Smooth muscle cell of the coronary artery (primary cell): ENCODE measurements at places on chromosomes 12 and 14. TPM values are rescaled to one million over a fixed set of nuclear protein-coding genes. Genes with fewer than 3 reads are reported as not detected.

Gene SMIM41
- total RNA-seq = 0.12 and 0.15 TPM in 2 replicates

Gene SLCO1B1
- total RNA-seq = not detected in 2 replicates

Gene DNAI7
- total RNA-seq = 0.08 and 0.12 TPM in 2 replicates

Gene LTB4R
- total RNA-seq = 0.75 and 6.3 TPM in 2 replicates

Gene RPGRIP1
- total RNA-seq = under 0.01 TPM in 1 of 2 replicates, not detected in the other

Gene ADSS1
- total RNA-seq = 4.5 and 9.6 TPM in 2 replicates

Gene RIMBP2
- not detected in 2 replicates for total RNA-seq

Gene CTSG
- not detected in 2 replicates for total RNA-seq

Gene TAS2R46
- total RNA-seq = 0.82 and 1.9 TPM in 2 replicates

Gene PIANP
- total RNA-seq = under 0.01 and 0.38 TPM in 2 replicates

Gene PCK2
- 13.3 and 44.0 TPM in 2 replicates for total RNA-seq

Gene CACNA1C
- total RNA-seq = 1.7 and 7.4 TPM in 2 replicates

Gene IL31
- total RNA-seq = not detected in 2 replicates

Gene RNU4-1
- under 0.01 and 55.9 TPM in 2 replicates for total RNA-seq

Gene PMCH
- total RNA-seq = 0.38 TPM in 1 of 2 replicates, not detected in the other

Gene SYNDIG1L
- not detected in 2 replicates for total RNA-seq

Gene RTL1
- not detected in 2 replicates for total RNA-seq

Gene TRIM9
- total RNA-seq = 0.08 and 0.59 TPM in 2 replicates

Gene PROX2
- total RNA-seq = not detected in 2 replicates

Gene GPR135
- total RNA-seq = 0.82 and 2.6 TPM in 2 replicates

Gene OAS2
- total RNA-seq = 4.0 and 6.7 TPM in 2 replicates

Gene C12orf60
- 0.23 and 1.3 TPM in 2 replicates for total RNA-seq

Gene KCNH3
- total RNA-seq = 0.23 and 0.30 TPM in 2 replicates

Gene NPFF
- total RNA-seq = not detected in 2 replicates

Gene C1S
- 107 and 737 TPM in 2 replicates for total RNA-seq

Gene LMNTD1
- total RNA-seq = 0.23 TPM in 1 of 2 replicates, not detected in the other

Gene FSCB
- total RNA-seq = 0.75 TPM in 1 of 2 replicates, not detected in the other

Gene PTGER2
- 0.60 and 1.3 TPM in 2 replicates for total RNA-seq

Gene HOXC11
- not detected in 2 replicates for total RNA-seq

Gene ALX1
- 0.08 and 3.6 TPM in 2 replicates for total RNA-seq

Gene USP44
- 0.38 and 0.82 TPM in 2 replicates for total RNA-seq

Gene CBLN3
- 1.6 and 7.4 TPM in 2 replicates for total RNA-seq

Gene RND1
- 5.6 TPM in 1 of 2 replicates, not detected in the other for total RNA-seq

Gene VPS37B
- 4.0 and 6.3 TPM in 2 replicates for total RNA-seq

Gene TIMM9
- 7.4 and 12.9 TPM in 2 replicates for total RNA-seq

Gene DERA
- 27.7 and 31.4 TPM in 2 replicates for total RNA-seq

Gene YAF2
- total RNA-seq = 5.7 and 10.6 TPM in 2 replicates

Gene MOAP1
- total RNA-seq = 8.4 and 15.9 TPM in 2 replicates
